ENCODE measurements at places on chromosomes 6 and 20.
A peak's percentile ranks its signal among the peaks of the same experiment; 100 is the strongest.

GRCh38 chr6:125157280-125157679, 3.7 kb downstream of the TPD52L1 start:
- DNase-seq, result no peak
- H3K36me3 ChIP-seq, result no peaks in the 10 kb centered on the region
- H3K4me3 ChIP-seq, result no peak overlapping the region
- peaks cover 46% of the 10 kb centered on the region for H3K27me3 ChIP-seq

DNA sequence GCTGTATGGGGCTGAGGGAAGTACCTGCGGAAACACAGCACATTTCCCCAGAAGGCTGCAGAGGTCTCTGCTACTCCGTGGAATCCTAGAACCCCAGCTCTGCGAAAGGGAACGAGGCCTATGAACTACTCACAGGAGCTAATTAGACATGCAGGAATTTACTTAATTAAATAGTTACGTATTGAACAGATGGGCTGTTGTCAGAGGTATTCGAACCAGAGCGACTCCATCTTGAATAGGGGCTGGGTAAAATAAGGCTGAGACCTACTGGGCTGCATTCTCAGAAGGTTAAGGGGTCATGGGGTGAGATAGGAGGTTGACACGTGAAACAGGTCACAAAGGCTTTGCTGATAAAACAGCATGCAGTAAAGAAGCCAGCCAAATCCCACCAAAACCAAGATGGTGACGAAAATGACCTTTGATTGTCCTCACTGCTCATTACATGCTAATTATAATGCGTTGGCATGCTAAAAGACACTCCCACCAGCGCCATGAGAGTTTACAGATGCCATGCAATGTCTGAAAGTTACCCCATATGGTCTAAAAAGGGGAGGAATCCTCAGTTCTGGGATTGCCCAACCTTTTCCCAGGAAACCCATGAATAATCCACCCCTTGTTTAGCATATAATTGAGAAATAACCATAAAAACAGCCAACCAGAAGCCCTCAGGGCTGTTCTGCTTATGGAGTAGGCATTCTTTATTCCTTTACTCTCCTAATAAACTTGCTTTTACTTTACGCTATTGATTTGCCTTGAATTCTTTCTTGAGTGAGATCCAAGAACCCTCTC, 14.7 kb upstream of the SSTR4 start:
- no peak for DNase-seq
- no peak overlapping the region for H3K27ac ChIP-seq
- H3K27me3 ChIP-seq, result no peaks in the 10 kb centered on the region
- no peaks in the 10 kb centered on the region for H3K36me3 ChIP-seq
- no peaks in the 10 kb centered on the region for H3K4me1 ChIP-seq

GRCh38 chr20:22582386-22582963, 1.9 kb downstream of the FOXA2 start:
- peaks cover 11% of the 10 kb centered on the region for H3K36me3 ChIP-seq
- H3K27ac ChIP-seq, result peak overlapping the region; percentile 40
- no peak for DNase-seq
- no peak overlapping the region for H3K4me3 ChIP-seq

GRCh38 chr6:83815631-83816272, 37.4 kb upstream of the RIPPLY2 start:
- no peak for DNase-seq
- no peak overlapping the region for H3K27ac ChIP-seq
- H3K4me3 ChIP-seq, result no peak overlapping the region
- H3K4me1 ChIP-seq, result no peaks in the 10 kb centered on the region
- no peaks in the 10 kb centered on the region for H3K36me3 ChIP-seq

GRCh38 chr6:152571089-152571488, 66.1 kb downstream of the SYNE1 start:
- no peaks in the 10 kb centered on the region for H3K27me3 ChIP-seq
- no peak for DNase-seq
- H3K36me3 ChIP-seq, result no peaks in the 10 kb centered on the region
- H3K27ac ChIP-seq, result no peak overlapping the region
- H3K4me1 ChIP-seq, result no peaks in the 10 kb centered on the region

DNA sequence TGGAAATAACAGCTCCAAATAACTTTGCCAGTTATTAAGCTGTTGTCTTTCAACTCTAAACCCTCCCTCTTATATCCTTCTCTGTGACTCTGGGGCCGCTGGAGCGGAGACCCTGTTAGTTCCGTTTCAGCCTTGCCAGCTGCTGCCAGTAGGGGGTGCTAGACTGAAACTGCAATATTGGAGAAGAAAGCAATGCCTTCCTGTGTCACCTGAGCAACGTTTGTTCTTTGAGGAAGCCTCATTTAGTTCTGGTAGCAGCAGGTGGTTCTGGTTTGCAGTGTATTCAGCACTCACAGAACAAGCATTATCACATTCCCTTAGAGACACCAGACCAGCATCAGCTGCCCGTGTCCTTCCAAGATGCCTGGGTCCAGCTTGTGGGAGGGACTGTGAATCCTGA, 22.9 kb upstream of the JAG1 start:
- no peaks in the 10 kb centered on the region for H3K4me1 ChIP-seq
- peaks cover 18% of the 10 kb centered on the region for H3K27me3 ChIP-seq
- DNase-seq, result no peak
- no peak overlapping the region for H3K27ac ChIP-seq
- no peak overlapping the region for H3K4me3 ChIP-seq

DNA sequence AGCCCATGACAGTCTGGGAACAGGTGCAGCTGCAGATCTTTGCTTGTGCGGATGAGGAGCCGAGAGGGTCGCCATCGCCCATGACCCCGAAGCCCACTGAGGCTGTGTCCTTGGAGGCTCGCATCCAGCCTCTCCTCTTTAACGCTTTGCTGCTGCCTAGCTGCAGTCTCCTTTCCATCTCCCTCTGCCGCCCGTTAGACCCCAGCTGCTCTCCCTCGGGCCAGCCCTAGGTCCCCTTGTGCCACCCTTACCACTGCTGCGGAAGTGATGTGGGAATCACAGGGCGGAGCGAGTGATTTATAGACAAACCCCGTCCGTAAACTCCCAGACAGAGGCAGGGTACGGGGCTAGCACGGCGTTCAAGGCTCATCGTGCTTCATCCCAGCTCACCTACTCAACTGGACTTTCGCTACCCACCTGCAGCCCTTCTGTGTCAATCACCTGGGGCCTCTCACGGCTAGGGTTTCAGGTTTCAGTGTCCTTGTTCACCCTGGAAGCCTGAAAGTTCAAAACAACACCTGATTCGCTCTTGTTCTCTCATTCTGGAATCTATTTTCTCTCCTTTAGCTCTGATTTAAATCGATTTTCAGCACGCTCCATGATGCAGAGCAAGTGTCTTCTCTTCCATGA, 76.1 kb downstream of the PAX1 start:
- H3K4me1 ChIP-seq, result no peaks in the 10 kb centered on the region
- DNase-seq, result no peak
- H3K27me3 ChIP-seq, result no peaks in the 10 kb centered on the region
- H3K4me3 ChIP-seq, result no peak overlapping the region
- H3K36me3 ChIP-seq, result no peaks in the 10 kb centered on the region
- H3K27ac ChIP-seq, result no peak overlapping the region

GRCh38 chr6:167829513-167829912, 2.8 kb downstream of the AFDN start:
- H3K27me3 ChIP-seq, result peaks cover 62% of the 10 kb centered on the region
- H3K36me3 ChIP-seq, result peaks cover 5% of the 10 kb centered on the region
- H3K4me1 ChIP-seq, result peaks cover 61% of the 10 kb centered on the region
- DNase-seq, result no peak
- no peak overlapping the region for H3K4me3 ChIP-seq

DNA sequence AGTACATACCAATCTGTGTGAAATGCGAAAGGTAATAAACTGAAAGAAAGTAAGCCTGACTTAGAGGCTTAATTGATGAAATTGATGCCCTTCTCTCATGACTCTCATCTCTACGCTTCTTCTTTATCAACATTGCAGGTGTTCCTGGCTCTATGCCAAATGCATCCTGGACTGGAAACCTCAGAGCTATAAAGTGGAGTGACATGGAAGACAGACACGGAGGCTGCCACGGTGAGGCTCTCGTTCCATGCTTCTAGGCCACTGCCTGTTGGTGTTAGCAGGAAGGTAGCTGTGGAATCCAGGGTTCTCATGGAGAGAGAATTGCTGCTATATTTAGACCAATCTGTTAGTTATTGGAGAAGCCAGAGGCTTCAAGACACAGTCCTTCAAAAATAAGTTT, 73.2 kb downstream of the C6orf52 start:
- H3K4me1 ChIP-seq, result no peaks in the 10 kb centered on the region
- H3K27ac ChIP-seq, result no peak overlapping the region
- peaks cover 24% of the 10 kb centered on the region for H3K36me3 ChIP-seq
- H3K27me3 ChIP-seq, result no peaks in the 10 kb centered on the region

- no peak overlapping the region for H3K4me3 ChIP-seq
- H3K27ac ChIP-seq, result no peak overlapping the region
- H3K36me3 ChIP-seq, result peaks cover 2% of the 10 kb centered on the region
- H3K4me1 ChIP-seq, result peaks cover 27% of the 10 kb centered on the region
Measured at GRCh38 chr20:25344634-25345033, 46.0 kb downstream of the ABHD12 start.

GRCh38 chr6:29552512-29553051, 7.0 kb downstream of the UBD start:
- peaks cover 18% of the 10 kb centered on the region for H3K4me1 ChIP-seq
- H3K27me3 ChIP-seq, result peaks cover 79% of the 10 kb centered on the region
- H3K36me3 ChIP-seq, result peaks cover 1% of the 10 kb centered on the region
- H3K27ac ChIP-seq, result no peak overlapping the region
- DNase-seq, result no peak

GRCh38 chr6:124881898-124882578, 80.2 kb upstream of the RNF217 start:
- H3K4me1 ChIP-seq, result peaks cover 2% of the 10 kb centered on the region
- H3K36me3 ChIP-seq, result no peaks in the 10 kb centered on the region
- no peak for DNase-seq
- H3K4me3 ChIP-seq, result no peak overlapping the region

Data from activated CD8-positive, alpha-beta memory T cell treated with anti-CD3 and anti-CD28 coated beads, Interleukin-2, amount 10 ng/mL, durations not matched to agents 7 days and 5 days (primary cell).